Posterior vena cava (tissue), 2 donors: ENCODE measurements at places on chromosomes 7 and 10. TPM values are rescaled to one million over a fixed set of nuclear protein-coding genes. Genes with fewer than 3 reads are reported as not detected.

DNA sequence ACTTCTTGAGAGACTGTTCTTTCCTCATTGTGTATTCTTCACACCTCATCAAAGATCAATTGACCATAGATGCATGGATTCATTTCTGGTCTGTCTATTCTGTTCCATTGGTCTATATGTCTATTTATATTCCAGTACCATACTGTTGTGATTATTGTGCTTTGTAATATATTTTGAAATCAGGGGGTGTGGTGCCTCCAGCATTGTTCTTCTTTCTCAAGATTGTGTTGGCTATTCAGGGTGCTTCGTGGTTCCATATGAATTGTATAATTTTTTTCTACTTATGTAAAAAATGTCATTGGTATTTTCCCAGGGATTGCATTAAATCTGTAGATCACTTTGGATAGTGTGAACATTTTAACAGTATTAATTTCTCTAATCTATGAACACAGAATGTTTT is 106.5 kb downstream of the EPC1 start:
- DNase-seq: no peak

Gene PHKG1
- total RNA-seq: 3.8 TPM

GRCh38 chr7:25575634-25576033 is 347.3 kb upstream of the NPVF start:
- DNase-seq: no peak

Gene VKORC1L1
- total RNA-seq: 20.6 TPM

DNA sequence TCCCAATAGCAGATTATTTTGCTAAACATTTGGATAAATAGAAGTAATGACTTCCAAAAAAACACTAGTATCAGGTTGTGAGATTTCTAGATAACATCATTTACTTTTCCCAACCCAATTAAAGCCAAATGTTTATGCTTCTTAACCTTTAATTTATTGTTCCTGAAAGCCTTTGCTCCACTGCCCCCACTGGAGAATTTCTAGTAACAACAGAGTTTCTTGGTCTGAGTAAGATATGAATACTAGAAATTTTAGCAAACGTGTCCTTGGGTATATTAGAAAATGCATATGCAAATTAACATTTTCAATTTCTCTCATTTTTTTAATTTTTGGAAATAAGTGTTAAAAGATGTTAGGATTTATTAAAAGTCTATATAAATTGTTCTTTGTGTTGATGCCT is 958.0 kb upstream of the PHF14 start:
- DNase-seq: no peak

GRCh38 chr7:46759711-46760480 is 822.0 kb downstream of the TNS3 start:
- DNase-seq: no peak

- DNase-seq: no peak
These were observed 50.4 kb downstream of the ADRA2A start for GRCh38 chr10:111127081-111127848.

Gene AZGP1
- 1.2 TPM for total RNA-seq

GRCh38 chr7:151810441-151811232 is 66.3 kb downstream of the PRKAG2 start:
- DNase-seq: peak; percentile 58
